Muscle of arm (tissue), 14 donors: ENCODE measurements at places on chromosomes 5 and 9.
A peak's percentile ranks its signal among the peaks of the same experiment; 100 is the strongest.

DNA sequence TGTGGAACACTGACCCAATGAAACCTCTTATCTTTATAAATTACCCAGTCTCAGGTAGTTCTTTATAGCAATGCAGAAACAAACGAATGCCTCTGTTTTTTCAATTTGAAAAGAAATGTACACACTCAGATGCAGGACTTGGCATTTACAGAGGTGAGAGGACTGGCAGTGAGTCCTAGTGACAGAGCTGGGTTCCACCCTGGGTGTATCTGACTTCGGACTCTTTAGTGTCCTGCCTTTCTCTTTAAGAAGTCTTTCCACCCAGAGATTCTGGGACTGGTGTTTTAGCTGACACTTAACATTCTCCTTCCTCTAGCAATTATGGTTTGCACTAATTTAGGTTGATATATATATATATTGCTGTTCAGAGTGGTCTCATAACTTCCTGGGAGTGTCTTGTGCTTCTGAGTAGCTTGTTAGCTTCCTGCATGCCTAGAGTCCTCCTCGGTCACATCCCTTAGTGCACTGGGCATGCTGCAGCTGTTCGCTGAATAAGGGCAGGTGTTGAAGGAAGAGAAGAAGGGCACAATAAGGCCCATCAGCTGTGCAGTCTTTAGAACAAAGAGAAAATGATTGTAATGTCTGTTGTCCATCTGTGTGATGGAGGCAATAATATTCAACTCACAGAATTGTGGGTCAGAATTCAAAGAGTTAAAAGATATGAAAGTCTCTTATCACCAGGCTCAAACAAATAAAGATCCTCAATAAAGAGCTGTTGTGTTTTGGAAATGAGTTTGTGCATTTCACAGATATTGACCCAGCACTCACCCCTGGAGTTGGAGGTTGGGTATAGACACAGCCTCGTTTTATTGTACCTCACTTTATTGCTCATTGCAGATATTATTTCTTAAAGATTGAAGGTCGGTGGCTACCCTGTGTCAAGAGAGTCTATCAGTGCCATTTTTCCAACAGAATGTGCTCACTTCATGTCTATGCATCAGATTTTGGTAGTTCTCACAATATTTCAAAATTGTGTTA is 187.1 kb downstream of the TRIM32 start:
- no peak for DNase-seq

GRCh38 chr9:34647084-34647403 is 569 bp downstream of the GALT start:
- DNase-seq = no peak

DNA sequence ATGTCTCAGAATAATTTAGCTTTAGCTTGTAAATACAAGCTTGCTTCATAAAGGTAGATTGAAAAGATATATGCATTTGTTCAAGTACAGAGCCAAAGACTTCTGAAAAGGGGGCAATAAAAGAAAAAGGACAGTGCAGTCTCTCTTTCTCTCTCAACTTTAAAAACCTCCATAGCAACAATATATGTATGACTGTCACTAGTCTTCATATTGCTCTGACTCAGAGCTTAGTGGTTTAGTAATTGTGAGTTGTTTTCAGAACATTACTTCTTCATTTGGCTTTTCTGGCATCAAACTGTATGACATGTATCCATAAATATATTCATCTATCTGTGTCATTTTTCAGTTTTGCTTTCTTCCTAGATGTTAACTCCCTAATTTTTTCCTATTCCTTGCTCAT is 194.6 kb upstream of the KIF2A start:
- DNase-seq = no peak

- DNase-seq = no peak
These were observed 75.5 kb downstream of the PPP2R2B start for GRCh38 chr5:146802945-146803522.

- DNase-seq = peak; percentile 82
These were observed at the start of gene ECM2 for GRCh38 chr9:92535940-92536850. ECM2 (minus strand) TSS chr9:92535990; CDS start chr9:92522866, 13,124 bp downstream.
